ENCODE measurements at places on chromosomes 7 and 10.

DNA sequence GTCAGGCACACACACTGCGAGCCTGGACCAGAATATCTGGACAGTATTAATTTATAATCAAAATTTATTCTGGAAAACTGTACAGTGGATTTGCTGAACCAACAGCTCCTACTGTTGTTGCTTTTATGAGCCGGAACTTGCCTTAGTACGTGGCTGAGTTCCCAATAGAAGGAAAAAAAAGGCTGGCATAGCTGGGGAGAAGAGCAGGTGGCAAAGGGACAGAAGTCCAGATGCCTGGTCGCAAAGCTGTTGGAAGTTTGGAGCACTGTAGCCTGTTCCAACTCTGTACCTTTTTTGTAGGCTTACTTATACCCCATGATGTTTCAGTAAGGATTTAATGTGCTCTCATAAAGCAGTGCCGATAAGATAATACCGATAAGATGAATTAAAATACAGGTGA, 333.8 kb downstream of the ABCA13 start:
- DNase-seq: no peak

- DNase-seq: no peak
These were observed 54.8 kb upstream of the CACUL1 start for GRCh38 chr10:118809357-118810220.

DNA sequence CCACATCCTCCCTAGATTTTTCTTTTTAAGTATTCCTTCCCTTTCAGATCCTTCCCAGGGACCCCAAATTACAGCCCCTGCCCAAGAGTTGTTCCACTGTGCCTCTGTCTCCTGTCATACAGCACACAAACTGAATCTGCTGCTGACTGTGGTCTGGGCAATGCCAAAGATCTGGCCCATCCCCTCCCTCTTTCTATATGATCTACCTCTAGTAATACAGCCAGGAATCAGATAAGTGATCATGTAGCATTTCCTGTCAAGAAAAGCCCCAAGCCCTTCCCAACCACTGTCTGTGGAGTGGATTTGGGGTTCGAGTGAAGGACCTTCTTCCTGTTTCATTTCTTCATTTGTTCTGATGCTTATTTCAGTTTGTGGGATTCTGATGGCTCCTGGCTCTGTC, 6.7 kb downstream of the STX1A start:
- no peak for DNase-seq

GRCh38 chr7:27297356-27297755, 54.8 kb downstream of the EVX1 start:
- DNase-seq: no peak

GRCh38 chr10:84097787-84098353, 41.4 kb upstream of the GHITM start:
- no peak for DNase-seq
